ENCODE measurements at places on chromosomes 6 and 20.

DNA sequence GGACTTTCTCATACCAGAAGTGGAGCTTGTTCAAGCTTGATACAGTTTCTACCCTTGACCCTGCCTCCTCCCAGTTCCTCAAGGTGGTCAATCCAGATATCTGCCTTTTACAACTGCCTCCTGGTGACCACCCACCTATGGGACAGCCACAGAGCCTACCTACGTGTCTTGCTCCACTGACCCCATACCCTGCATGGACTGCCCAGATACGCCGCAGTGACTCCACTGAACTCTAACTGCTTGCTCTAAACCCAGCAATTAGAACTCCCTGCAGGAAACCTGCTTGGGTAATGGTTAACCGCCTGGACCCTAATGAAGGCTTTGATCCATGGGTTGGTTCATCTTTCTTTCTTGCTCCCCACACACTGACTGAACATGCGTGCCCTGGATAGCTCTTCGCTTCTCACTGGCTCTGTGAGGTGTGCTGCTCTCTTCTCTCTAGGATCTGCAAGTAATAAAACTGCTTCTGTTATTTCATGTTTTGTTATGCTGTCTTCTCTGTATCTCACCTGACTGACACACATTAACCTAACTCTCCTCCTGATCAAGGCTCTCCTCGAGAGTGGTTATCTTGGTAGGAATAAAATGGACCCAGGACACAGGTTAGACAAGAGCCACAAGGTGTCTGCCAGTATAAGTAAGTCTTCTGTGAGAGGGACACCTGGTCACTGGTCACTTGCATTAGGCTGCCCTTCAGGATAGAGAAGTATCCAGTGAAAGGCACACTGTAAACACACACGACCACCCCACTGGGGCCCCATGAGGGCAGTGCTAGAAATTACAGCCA is 79.2 kb downstream of the CHD6 start:
- DNase-seq: no peak

GRCh38 chr6:82872185-82872584 is 193.5 kb downstream of the UBE3D start:
- DNase-seq: no peak

DNA sequence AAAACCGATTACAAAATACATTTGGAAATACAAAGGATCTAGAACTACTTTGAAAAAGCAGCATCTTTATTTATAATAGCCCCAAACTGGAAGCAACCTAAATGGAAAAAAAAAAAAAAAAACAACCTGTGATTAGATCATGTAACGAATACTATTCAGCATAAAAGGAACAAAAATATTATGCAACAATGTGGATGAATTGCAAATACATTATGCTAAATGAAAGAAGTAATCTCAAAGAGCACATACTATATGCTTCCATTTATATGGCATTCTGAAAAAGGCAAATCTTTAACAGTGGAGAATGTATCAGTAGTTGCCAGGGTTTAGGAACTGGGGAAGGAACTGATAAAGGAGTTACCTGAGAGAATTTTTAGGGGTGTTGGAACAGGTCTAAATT is 28.9 kb downstream of the IRAK1BP1 start:
- DNase-seq: no peak

GRCh38 chr6:15751721-15752350 is 89.0 kb upstream of the DTNBP1 start:
- DNase-seq: no peak

- no peak for DNase-seq
These were observed 234.0 kb upstream of the RREB1 start for GRCh38 chr6:6873778-6874177.

DNA sequence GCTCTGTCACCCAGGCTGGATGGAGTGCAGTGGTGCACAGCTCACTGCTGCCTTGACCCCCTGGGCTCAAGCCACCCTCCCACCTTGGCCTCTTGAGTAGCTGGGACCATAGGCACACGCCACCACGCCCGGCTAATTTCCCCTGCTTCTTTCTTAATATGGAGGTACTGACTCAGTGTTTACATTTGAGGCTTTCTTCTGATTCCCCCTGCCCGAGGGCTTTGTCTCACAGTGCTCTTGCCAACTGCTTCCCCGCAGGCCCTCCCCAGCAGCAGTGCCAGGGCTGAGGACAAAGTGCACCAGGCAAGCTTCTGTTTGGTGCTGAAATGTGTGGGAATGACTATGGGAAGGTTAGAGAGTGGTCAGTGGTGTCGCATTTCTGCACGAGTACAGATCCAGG is 34.8 kb downstream of the NR2E1 start:
- DNase-seq: no peak

DNA sequence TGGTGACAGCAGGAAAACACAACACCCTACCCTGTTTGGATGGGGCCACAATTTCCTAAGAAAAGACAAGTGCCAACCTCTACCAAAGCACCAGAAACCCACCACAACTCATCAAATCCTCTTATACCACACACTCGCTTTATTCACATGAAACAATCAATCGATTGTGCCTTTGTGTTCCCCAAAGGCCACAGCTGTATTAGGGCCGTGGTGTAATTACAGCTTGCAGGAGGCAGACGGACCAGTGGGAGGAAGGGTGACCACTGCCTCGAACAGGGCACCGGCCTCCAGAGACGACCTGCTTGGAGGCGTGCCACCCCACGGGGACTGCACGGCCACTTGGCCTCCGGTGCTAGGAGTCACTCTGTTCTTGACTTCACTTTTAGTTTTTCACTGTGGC is 264.1 kb downstream of the FOXC1 start:
- DNase-seq: peak; percentile 83

DNA sequence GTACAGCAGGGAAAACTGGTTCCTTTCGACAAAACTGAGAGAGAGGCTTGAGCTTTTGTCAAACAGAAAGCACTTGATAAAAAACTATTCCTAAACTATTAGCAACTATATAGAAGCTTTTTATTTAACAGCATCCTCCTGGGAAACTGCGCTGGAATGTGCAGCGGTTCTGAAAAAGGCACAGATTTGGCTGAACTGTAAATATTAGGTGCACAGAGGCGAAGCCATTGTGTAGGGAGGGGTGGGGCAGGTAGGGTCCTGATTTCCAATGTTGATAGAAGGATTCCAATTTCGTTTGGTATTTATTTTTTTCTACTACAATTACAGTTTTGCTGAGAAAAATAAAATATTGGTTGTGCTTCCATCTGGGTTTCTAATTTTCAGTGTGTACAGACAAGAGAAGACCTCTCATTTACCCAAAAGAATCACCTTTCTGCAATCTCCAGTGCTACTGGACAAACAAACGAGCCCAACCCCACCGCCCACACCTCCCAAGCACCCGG is 698 bp upstream of the SH3BGRL2 start:
- no peak for DNase-seq

- peak; percentile 7 for DNase-seq
These were observed 40.6 kb downstream of the LYRM2 start for GRCh38 chr6:89597988-89598387.

DNA sequence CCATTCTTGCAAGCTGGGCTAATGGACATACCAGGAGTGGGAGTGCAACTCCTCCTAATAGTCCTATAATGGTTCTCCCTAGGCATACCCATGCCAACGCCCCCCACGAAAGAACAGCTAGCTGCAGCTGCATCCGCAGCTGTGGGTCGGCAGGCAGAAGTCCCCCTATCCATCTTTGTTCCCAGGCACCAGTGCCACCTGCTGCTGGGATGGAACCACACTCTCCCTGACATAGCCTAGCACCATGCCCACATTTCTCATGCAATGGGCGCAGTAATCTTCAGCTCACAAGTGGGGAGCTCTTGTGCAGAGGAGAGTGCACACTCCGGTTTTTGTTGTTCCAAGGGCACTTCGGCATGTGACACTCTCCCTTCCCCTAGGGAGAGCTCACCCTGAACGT is 567.8 kb downstream of the GRIK2 start:
- no peak for DNase-seq

GRCh38 chr6:5379647-5380242 is 118.4 kb downstream of the FARS2 start:
- no peak for DNase-seq
